Activated T-cell treated with anti-CD3 and anti-CD28 coated beads, Interleukin-2, amount 50 U/mL, for 72 hours (primary cell): ENCODE measurements at places on chromosomes 7 and 10. TPM values are rescaled to one million over a fixed set of nuclear protein-coding genes. Genes with fewer than 3 reads are reported as not detected.
A peak's percentile ranks its signal among the peaks of the same experiment; 100 is the strongest.

DNA sequence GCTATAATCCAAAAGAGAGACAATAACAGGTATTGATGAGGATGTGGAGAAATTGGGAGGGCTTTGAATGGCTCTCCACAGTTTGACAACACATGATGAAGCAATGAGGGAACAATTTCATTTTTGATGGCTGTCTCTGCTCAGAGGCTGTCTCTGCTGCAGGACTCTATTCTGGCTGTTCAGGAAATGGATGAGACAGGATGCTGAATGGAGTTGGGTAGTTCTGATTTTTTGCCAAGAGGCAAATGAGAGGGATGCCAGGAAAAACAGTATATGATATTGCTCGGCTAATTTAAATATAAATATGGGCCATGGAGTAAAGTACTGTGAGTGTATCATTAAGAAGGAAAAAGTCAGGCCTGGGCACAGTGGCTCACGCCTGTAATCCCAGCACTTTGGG lies 16.8 kb downstream of the APBB1IP start:
- peak overlapping the region; percentile 74 for H3K27ac ChIP-seq
- peak overlapping the region; percentile 57 for H3K4me3 ChIP-seq
- no peak for DNase-seq

The GLI3 gene
- total RNA-seq: 0.29 TPM

DNA sequence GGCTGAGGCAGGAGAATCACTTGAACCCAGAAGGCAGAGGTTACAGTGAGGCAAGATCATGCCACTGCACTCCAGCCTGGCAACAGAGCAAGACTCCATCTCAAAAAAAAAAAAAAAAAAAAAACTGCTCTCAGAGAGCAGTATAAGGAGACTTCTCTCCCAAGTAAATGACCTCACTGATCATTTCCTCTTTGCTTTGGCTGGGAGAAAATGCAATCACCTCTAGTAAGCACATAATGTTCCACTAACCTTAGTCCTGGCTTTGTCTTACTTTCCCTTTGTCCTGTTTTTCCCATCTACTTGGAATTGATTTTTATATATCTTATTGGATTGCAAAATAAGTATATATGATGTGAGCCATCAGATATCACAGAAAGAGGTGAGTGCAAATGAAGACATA lies 2.5 kb downstream of the SLC25A13 start:
- H3K4me3 ChIP-seq: no peak overlapping the region
- peaks cover 39% of the 10 kb centered on the region for H3K4me1 ChIP-seq
- H3K27ac ChIP-seq: no peak overlapping the region
- no peaks in the 10 kb centered on the region for H3K36me3 ChIP-seq
- H3K27me3 ChIP-seq: no peaks in the 10 kb centered on the region

The TSPAN15 gene
- 1.5 TPM for total RNA-seq

- no peak overlapping the region for H3K27ac ChIP-seq
- H3K36me3 ChIP-seq: no peaks in the 10 kb centered on the region
- H3K4me3 ChIP-seq: no peak overlapping the region
- H3K4me1 ChIP-seq: peaks cover under 1% of the 10 kb centered on the region
- no peak for DNase-seq
- no peaks in the 10 kb centered on the region for H3K27me3 ChIP-seq
These were observed 403.2 kb upstream of the MGMT start for GRCh38 chr10:129063877-129064276.

GRCh38 chr7:78039790-78040776 lies 241.5 kb downstream of the PHTF2 start:
- peaks cover 10% of the 10 kb centered on the region for H3K27me3 ChIP-seq
- peak; percentile 68 for DNase-seq
- no peak overlapping the region for H3K27ac ChIP-seq
- no peaks in the 10 kb centered on the region for H3K36me3 ChIP-seq
- no peak overlapping the region for H3K4me3 ChIP-seq
